T-helper 17 cell (primary cell): ENCODE measurements at places on chromosomes 3 and 15.

DNA sequence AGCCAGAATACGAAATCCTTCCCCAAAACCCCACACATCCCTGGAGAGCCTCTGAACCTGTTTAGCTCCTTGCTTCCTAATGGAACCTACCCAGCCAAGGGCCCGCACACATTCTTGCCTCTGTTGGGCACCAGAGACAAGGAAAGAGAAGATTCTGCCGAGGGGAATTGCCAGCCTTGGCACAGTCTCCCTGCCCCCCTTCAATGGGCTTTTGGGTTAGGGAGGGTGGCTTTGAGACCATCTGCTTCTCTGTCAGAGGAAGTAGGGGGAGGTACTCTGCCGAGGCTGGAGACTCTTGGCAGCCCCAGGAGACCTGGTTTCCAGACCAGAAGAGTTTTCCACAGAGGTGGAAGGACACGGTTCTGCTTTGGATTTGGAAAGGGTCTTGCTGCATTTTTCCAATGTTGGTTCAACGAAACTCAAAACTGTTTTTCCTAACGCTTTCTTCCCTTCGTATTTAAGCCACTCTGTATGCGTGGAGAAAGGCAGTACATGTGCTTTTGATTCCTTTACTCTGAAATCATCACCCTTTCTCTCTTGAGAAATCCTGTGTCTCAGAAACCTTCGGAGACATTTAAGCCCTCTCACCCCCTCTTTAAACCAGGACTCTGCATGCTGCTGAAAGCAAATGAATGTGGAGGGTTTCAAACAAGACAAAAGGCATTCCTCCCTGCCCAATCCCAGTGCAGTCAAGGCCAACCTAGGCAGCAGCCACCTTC, 78.8 kb upstream of the PRR23C start:
- no peak for DNase-seq

DNA sequence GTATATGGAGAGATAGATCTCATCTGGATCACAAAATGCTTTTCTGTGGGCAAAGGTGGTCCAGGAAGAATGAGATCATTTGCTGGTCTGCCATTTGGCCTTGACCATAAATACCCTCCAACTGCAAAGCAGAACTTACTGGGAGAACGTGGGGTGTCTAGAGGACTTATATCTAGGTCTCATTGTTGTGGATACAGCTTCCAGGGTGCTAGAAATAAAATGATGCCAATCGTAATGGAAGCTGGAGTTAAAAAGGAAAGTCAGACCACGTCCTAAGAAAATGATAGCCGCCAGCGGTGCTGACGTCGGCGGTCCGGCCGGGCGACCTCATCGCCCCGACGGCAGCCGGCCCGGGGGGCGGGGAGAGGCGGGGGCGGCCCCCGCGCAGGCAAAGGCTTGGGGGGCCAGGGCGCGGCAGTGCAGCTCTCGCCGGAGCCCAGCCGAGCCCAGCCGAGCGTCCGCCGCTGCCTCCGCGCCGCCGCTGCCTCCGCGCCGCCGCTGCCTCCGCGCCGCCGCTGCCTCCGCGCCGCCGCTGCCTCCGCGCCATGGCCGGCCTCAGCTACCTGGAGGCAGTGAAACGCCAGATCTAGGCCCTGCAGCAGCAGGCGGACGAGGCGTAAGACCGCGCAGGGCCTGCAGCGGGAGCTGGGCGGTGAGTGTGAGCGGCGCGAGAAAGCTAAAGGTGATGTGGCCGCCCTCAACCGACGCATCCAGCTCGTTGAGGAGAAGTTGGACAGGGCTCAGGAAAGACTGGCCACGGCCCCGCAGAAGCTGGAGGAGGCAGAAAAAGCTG, 89.5 kb downstream of the EOMES start:
- DNase-seq, result peak; percentile 29

DNA sequence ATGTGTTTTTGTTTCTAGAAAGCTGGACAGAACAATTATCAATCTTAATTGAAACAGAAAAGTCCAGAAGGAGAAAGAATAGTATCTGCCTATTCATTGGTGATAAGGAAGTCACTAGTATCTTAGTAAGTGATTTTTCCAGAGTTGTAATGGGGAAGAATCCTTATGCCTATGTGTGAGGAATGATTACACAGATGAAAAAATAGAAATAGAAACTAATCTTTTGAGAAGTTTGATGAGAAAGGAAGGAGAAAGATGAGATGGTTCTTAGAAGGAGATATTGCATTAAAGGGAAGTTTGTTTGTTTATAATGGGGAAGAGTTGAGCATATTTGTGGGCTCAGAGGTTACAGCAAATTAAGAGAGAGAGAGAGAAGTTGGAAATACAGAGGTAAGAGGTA, 42.7 kb upstream of the CBLB start:
- DNase-seq, result no peak

- no peak for DNase-seq
Measured at GRCh38 chr3:154430014-154430413, at the start of gene GPR149. Gene GPR149 (minus strand): TSS chr3:154430190. CDS start chr3:154429615, 575 bp downstream.

- DNase-seq, result no peak
Measured at GRCh38 chr3:62151591-62151990, 221.8 kb downstream of the FEZF2 start.

DNA sequence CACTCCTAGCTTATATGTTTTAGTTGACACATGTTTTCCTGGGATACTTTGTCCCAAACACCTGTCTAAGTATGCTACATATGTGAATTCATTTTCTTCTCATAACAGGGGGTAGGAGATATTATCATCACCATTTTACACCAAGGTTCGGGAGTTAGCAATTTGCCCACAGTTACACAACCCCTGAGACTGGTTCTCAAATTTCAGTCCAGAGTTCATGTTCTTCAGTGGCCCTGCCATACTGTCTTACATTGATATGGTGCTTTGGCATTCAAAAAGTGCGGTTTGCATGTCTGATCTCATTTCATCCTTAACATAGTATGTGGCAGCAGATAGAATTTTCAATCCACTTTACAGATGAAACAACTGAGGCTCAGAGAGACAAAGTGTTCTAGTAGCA, 38.4 kb downstream of the ROBO2 start:
- no peak for DNase-seq

- no peak for DNase-seq
Measured at GRCh38 chr15:43219929-43220928, 589 bp downstream of the EPB42 start.

GRCh38 chr15:35654332-35654731, 108.4 kb upstream of the DPH6 start:
- DNase-seq, result no peak
